ENCODE measurements at places on chromosomes 5 and 9. TPM values are rescaled to one million over a fixed set of nuclear protein-coding genes. Genes with fewer than 3 reads are reported as not detected.

- no peak for DNase-seq
These were observed 221.0 kb downstream of the TSSK1B start for GRCh38 chr5:113213551-113214425.

GRCh38 chr5:3597167-3598007 lies 1.8 kb downstream of the IRX1 start:
- DNase-seq = no peak

GRCh38 chr5:116365006-116365496 lies 209.6 kb downstream of the SEMA6A start:
- DNase-seq = no peak

FOXD4 gene
- 0.54 TPM for total RNA-seq

ZFP2 gene
- total RNA-seq = not detected

- no peak for DNase-seq
These were observed 226.0 kb upstream of the DMAC1 start for GRCh38 chr9:8025551-8025950.

GRCh38 chr5:135623186-135623715 lies 44.5 kb upstream of the CXCL14 start:
- DNase-seq = no peak

- no peak for DNase-seq
These were observed 90.9 kb downstream of the COL5A1 start for GRCh38 chr9:134732392-134733110.

PCDHGA7 gene
- 2.4 TPM for total RNA-seq

BAAT gene
- total RNA-seq = not detected

CHD1 gene
- total RNA-seq = 21.2 TPM

- DNase-seq = no peak
These were observed 6.8 kb upstream of the ANKRD33B start for GRCh38 chr5:10556893-10557746.

PAEP gene
- total RNA-seq = not detected

DNA sequence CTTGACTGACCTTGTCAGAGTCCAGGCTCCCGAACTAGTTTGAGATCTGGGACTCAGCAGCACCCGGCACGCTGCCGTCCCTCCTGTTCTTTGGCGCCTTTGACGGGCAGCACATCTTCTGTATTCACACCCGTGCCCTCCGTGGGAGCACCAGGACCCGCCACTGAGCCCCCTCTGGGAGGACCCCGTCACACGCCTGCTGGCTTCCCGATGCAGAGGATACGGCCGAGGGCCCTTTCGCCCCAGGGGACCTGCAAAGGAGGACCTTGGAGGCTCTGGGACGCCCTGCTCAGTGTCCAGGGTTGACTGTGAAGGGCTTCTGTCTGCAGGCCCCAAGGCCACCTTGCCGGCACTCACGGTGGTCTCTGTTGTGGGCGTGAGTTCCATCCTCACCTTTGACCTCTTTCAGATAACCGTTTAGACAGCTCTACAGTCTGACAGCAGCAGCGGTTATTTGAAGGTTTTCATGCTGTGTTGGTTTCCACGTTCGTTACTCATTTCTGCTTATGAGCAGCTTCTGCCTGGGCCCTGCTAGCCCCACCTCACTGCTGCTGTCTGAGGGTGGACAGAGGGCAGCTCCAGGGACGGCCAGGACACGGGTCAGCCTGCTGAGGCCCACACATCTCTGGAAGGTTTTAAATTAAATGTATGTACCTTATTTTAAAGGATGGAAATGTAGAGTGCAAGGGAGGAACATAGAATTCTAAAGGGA lies 12.6 kb upstream of the EXOC3 start:
- no peak for DNase-seq

DNA sequence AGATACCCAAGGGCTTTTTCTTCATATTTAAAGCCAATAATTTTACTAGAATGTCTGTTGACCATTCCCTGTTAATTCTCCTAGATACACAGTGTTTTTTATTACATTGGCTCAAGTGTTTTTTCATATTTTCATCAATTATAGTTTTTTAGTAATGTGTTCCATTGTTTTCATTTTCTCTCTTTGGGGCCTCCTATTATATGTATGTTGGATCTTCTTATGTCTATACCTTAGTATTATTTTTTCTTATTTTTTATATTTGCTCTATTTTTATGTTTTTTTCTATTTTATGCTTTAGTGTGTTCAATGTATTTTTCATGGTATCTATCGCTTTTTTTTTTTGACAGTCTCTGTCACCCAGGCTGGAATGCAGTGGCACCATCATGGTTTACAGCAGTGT lies 7.5 kb downstream of the KIAA1958 start:
- no peak for DNase-seq

GRCh38 chr5:50415912-50416311 lies 25.2 kb downstream of the EMB start:
- no peak for DNase-seq

SLC6A7 gene
- total RNA-seq = not detected

DNA sequence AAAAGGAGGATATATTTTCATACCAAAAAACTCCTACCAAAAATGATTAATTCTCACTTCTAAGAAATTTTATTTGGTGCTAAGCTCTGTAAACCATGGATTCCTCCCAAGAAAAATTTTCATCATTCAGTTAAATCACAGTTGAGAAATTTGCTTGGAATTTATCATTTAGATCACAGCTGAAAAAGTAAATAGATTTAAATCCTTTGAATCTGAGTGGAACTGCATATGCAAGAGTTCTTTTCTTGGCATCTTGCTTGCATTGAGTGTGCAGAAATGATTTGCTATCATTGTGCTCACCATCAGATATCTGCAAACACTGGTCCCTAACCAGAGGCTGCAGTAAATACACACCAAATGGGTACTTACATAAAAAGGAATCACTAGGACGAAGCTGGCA lies 836.1 kb upstream of the CDH6 start:
- no peak for DNase-seq

Measured in HFFc6 (cell line).